GM23338 (cell line): ENCODE measurements at places on chromosomes 12 and 14.

- DNase-seq: no peak
Measured at GRCh38 chr12:115401761-115402160, 717.8 kb upstream of the TBX3 start.

DNA sequence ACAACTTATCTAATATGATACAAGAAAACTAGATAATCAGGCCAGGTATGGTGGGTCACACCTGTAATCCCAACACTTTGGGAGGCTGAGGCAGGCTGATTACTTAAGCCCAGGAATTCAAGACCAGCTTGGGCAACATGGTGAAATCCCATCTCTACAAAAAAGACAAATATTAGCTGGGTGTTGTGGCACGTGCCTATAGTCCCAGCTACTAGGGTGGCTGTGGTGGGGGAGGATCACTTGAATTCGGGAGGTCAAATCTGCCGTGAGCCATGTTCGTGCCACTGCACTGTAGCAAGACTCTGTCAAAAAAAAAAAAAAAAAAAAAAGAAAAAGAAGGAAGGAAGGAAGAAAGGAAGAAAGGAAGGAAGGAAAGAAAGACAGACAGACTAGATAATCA lies 27.0 kb downstream of the ZCRB1 start:
- no peak for DNase-seq

DNA sequence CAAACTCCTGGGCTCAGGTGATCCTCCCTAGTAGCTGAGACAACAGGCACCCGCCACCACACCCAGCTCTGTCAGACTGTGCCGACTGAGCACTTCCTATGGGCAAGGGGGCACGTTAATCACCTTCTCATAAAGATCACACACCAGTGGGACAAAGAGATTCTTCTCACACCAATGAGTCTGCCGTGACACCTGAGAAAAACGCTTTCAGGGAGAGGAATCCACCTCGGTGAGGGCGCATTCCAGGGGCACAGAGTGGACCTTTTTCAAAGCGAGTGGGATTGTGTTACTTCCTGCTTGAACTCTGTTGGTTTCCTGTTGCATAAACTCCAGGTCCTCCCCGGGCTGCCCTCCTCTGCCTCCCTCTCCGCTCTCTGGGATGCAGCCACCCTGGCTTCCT lies 17.5 kb upstream of the SCARB1 start:
- DNase-seq: no peak

GRCh38 chr12:55060470-55060869 lies 40.7 kb downstream of the NEUROD4 start:
- peak; percentile 17 for DNase-seq

- DNase-seq: no peak
Measured at GRCh38 chr14:28284546-28285300, 481.9 kb upstream of the FOXG1 start.

DNA sequence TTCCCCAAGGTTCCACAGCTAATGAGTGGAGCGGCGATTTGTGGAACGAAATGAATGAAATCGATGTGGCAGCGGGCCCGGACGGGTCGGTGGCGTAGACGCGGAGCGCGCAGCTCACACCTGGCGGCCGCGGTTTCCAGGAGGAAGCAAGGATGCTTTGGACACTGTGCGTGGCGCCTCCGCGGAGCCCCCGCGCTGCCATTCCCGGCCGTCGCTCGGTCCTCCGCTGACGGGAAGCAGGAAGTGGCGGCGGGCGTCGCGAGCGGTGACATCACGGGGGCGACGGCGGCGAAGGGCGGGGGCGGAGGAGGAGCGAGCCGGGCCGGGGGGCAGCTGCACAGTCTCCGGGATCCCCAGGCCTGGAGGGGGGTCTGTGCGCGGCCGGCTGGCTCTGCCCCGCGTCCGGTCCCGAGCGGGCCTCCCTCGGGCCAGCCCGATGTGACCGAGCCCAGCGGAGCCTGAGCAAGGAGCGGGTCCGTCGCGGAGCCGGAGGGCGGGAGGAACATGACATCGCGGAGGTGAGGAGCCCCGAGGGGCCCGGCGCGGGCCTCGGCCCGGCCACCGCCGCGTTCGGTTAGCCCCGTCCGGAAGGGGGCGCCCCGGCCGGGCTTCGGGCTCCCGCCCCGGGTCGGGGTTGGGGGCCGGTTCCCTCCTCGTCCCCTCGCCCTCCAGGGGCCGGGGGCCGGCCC lies at the start of gene PTPN11:
Gene PTPN11, plus strand, starts transcription at position 340 of the 689 bp plus-strand sequence. Its CDS starts 165 bp downstream, at position 505.
- DNase-seq: peak; percentile 88

- peak; percentile 13 for DNase-seq
Measured at GRCh38 chr12:10395390-10395998, 5.7 kb upstream of the KLRK1 start.

DNA sequence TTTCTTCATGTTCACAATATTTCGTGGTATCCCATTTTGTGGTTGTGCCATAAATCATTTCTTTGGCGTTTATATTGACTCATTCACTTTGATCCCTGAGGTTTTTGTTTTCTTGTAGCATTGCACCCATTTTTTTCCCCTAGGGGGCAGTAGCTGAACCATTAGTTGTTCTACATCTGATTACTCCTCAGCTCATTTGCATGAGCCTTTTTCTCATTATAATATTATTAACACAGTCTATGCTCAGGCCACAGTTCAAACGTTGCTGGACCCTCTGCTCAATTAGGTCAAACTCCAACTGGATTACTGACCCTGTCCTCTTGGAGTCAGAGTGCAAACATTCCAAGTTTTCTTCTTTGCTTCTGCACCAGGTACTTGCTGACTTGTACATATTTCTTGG lies 475.4 kb upstream of the SEL1L start:
- DNase-seq: peak; percentile 67

- no peak for DNase-seq
Measured at GRCh38 chr12:111870706-111871105, 28.7 kb downstream of the MAPKAPK5 start.

DNA sequence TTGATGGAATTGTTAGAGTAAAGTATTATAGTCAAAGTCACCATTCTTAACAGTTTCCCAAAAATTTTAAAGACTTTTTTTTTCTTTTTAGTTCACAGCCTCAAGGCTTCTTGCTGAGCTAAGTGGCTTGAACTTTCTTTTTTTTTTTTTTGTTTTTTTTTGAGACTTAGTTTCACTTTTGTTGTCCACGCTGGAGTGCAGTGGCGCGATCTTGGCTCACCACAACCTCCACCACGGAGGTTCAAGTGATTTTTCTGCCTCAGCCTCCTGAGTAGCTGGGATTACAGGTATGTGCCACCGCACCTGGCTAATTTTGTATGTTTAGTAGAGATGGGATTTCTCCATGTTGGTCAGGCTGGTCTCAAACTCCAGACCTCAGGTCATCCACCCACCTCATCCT lies 92.8 kb downstream of the SETD3 start:
- no peak for DNase-seq

GRCh38 chr14:61401461-61401860 lies 80.1 kb downstream of the PRKCH start:
- no peak for DNase-seq
